ENCODE measurements at places on chromosomes 1 and 21. TPM values are rescaled to one million over a fixed set of nuclear protein-coding genes. Genes with fewer than 3 reads are reported as not detected.

The PKLR gene
- 1.9 TPM for total RNA-seq

The LIN28A gene
- not detected for total RNA-seq

The C1orf116 gene
- 67.3 TPM for total RNA-seq

The RNU1-2 gene
- under 0.01 TPM for total RNA-seq

The ERICH3 gene
- total RNA-seq, result not detected

The OR2L5 gene
- total RNA-seq, result not detected

The OBSCN gene
- 3.8 TPM for total RNA-seq

The FCRL2 gene
- total RNA-seq, result not detected

The SLAMF9 gene
- total RNA-seq, result 2.5 TPM

The KRTAP21-2 gene
- not detected for total RNA-seq

The CD244 gene
- total RNA-seq, result not detected

The CTSK gene
- total RNA-seq, result 111 TPM

The BSND gene
- not detected for total RNA-seq

The CFHR5 gene
- not detected for total RNA-seq

The OLIG2 gene
- total RNA-seq, result not detected

The SYCP1 gene
- not detected for total RNA-seq

The BOLA1 gene
- 14.1 TPM for total RNA-seq

The NOS1AP gene
- total RNA-seq, result not detected

The CCDC185 gene
- not detected for total RNA-seq

The CFH gene
- total RNA-seq, result 5.5 TPM

The SPRR4 gene
- not detected for total RNA-seq

The WNT9A gene
- total RNA-seq, result 0.08 TPM

The PODN gene
- total RNA-seq, result not detected

The DDAH1 gene
- total RNA-seq, result 2.4 TPM

The RBM15 gene
- 18.3 TPM for total RNA-seq

The SAMSN1 gene
- total RNA-seq, result not detected

The OR2L13 gene
- 0.23 TPM for total RNA-seq

The RCOR3 gene
- total RNA-seq, result 9.4 TPM

The FOXO6 gene
- not detected for total RNA-seq

The TSPAN1 gene
- total RNA-seq, result 31.9 TPM

The AJAP1 gene
- 10.9 TPM for total RNA-seq

The NUP210L gene
- not detected for total RNA-seq

The FCAMR gene
- not detected for total RNA-seq

The SRGAP2 gene
- total RNA-seq, result 18.8 TPM

The KRTAP7-1 gene
- not detected for total RNA-seq

The TBX15 gene
- total RNA-seq, result not detected

The XCL1 gene
- total RNA-seq, result not detected

The C1orf226 gene
- 0.08 TPM for total RNA-seq

The COL11A1 gene
- 12.1 TPM for total RNA-seq

The DAB1 gene
- total RNA-seq, result not detected

The MTR gene
- 11.1 TPM for total RNA-seq

The RIPPLY3 gene
- 0.47 TPM for total RNA-seq

The TIE1 gene
- total RNA-seq, result not detected

The GPR37L1 gene
- not detected for total RNA-seq
